ENCODE measurements at places on chromosomes 16 and 17.

DNA sequence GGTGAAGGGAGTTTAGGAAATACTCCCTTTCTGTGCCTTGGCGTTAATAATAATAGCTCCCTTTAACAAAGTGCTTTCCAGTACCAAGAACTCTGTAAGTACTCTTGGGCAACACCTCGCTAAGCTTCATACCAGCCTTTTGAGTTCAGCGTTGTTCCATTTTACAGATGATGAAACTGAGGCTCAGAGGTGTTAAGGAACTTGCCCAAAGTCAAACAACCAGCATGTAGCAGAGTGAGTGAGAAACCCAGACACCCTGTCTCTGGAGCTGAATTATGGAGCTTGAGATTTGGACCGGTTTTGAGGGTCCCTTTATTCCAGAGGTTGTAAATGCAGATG lies 607 bp downstream of the KATNIP start:
- H3K27ac ChIP-seq = peak overlapping the region; percentile 86
- peaks cover 32% of the 10 kb centered on the region for H3K4me1 ChIP-seq
- no peaks in the 10 kb centered on the region for H3K27me3 ChIP-seq
- no peaks in the 10 kb centered on the region for H3K36me3 ChIP-seq

- H3K27ac ChIP-seq = peak overlapping the region; percentile 71
- H3K36me3 ChIP-seq = no peaks in the 10 kb centered on the region
- peaks cover 29% of the 10 kb centered on the region for H3K4me1 ChIP-seq
- no peak for DNase-seq
- H3K4me3 ChIP-seq = peak overlapping the region; percentile 76
Measured at GRCh38 chr16:75262104-75262799, 10.8 kb upstream of the BCAR1 start.

DNA sequence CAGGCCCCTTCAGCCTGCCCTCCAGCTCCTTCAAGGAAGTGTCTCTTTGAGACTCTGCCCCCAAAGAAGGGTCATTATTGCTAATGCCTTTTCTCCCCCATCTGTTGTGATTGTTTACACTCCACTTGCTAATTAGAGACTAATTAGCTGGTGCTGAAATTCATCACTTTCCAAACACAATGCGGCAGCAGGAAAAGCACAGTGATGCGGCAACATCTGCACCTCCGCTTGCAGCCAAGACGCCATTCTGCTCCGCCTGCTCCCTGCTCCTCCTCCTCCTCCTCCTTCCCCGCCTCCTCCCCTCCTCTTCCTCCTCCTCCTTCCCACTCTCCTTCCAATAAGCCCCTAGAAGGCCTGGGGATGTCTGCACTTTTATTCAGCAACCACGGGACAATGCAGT lies 110.5 kb downstream of the SDK2 start:
- no peaks in the 10 kb centered on the region for H3K4me1 ChIP-seq
- no peak for DNase-seq
- no peaks in the 10 kb centered on the region for H3K27me3 ChIP-seq
- no peak overlapping the region for H3K4me3 ChIP-seq

DNA sequence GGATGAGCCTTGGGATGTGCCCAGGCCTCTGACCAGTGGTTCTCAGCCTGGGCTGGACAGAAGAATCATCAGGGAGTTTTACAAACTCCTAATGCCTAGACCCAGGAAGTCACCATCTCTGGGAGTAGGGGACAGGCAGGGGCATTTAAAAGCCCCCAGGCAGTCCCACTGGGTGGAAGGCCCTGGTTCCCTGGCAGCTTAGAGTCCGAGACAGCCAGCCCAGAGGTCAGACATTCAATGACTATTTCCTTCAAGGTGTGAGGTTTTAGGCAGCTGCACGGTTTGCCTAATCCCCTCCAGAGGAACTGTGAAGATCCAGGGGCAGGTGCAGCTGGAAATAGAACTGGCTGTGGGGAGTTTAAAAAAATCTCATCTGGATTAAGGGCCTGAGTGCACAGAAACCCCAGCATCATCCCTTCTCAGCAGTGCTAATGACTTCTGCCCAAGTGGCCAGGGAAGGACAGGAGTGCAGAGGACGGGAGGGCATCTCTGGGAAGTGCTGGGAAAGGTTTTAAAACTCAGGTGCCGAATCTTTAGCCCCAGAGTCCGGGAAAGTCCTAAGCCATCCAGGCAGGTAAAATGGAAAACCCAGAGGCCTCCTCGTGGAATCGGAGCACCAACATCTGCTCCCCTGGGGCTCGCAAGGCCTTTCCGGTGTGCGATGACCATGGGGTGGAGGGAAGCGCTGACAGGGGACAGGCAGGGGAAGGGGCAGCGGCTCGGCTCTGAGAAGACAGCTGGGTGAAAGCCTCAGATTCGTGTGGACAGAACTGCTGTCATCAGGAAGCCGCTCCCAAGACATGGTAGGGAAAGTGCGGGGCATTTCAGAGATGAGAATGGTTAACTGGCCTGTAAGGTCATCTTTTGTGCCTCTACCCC lies 1.5 kb upstream of the LGALS3BP start:
- H3K27ac ChIP-seq = no peak overlapping the region
- no peaks in the 10 kb centered on the region for H3K36me3 ChIP-seq
- H3K27me3 ChIP-seq = no peaks in the 10 kb centered on the region
- no peak overlapping the region for H3K4me3 ChIP-seq
- no peak for DNase-seq

- peak overlapping the region; percentile 48 for H3K27ac ChIP-seq
- H3K27me3 ChIP-seq = no peaks in the 10 kb centered on the region
- H3K4me1 ChIP-seq = peaks cover 46% of the 10 kb centered on the region
- no peaks in the 10 kb centered on the region for H3K36me3 ChIP-seq
- peak; percentile 68 for DNase-seq
Measured at GRCh38 chr16:73058616-73059409, 10.9 kb upstream of the ZFHX3 start.

DNA sequence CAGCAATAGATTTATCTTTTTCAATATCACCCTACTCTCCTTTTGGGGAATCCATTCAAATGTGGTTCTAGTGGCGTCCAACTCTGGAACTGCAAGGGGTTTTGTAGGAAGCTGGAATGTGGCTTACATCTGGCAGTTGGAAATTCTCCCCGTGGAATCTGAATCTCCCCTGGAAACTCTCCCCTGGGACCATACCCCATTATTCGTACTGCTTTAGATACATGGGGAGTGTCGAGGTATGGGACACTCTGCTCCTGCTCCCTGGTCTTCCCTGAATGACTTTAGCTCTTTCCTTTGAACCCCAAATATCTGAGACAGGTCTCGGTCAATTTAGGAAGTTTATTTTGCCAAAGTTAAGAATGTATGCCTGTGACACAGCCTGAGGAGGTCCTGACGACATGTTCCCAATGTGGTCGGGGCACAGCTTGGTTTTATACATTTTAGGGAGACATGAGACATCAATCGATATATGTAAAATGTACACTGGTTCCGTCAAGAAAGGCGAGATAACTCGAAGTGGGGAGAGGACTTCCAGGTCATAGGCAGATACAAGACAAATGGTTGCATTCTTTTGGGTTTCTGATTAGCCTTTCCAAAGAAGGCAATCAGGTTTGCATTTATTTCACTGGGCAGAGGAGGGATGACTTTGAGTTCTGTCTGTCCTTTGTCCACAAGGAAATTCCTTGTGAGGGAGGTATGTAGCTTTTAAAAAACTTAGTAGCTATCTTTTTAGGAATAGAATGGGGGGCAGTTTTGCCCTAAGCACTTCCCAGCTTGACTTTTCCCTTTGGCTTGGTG lies 89.1 kb upstream of the CORO6 start:
- peak overlapping the region; percentile 82 for H3K27ac ChIP-seq
- DNase-seq = no peak
- no peaks in the 10 kb centered on the region for H3K36me3 ChIP-seq
- H3K4me3 ChIP-seq = peak overlapping the region; percentile 32
- H3K4me1 ChIP-seq = peaks cover 35% of the 10 kb centered on the region

DNA sequence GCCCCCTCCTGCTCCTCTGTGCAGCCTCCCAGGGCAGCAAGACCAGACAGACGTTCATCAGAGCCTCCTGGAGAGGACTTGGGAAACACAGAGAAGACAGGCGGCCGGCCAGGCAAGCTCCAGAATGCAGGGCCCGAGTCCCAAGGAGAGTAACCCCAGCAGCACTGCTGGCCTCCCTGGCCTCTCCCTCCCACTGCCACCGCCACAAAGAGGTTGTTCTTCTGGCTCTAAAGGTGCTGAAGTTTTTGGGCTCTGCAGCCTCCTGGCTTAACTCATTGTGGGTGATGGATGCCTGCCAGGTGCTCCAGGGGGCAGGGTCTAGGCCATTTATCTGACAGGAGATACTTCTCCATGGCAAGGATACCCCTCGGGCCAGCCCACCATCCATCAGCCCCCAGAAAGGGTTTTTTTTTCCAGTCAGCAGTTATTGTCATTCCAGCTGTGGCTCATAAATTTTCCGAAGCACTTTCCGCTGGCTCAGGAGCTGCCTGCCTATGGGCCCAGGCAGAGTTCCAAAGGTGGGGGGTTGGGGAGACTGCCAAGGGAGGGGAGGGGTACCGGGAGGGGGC lies 32.0 kb upstream of the MRPS23 start:
- DNase-seq = no peak
- no peak overlapping the region for H3K4me3 ChIP-seq
- no peaks in the 10 kb centered on the region for H3K27me3 ChIP-seq

- DNase-seq = no peak
- peaks cover 5% of the 10 kb centered on the region for H3K27me3 ChIP-seq
- H3K4me3 ChIP-seq = no peak overlapping the region
- no peaks in the 10 kb centered on the region for H3K4me1 ChIP-seq
Measured at GRCh38 chr17:68850749-68851510, 104.3 kb downstream of the ABCA8 start.

- H3K4me1 ChIP-seq = no peaks in the 10 kb centered on the region
- DNase-seq = no peak
- H3K27me3 ChIP-seq = peaks cover 6% of the 10 kb centered on the region
- H3K36me3 ChIP-seq = no peaks in the 10 kb centered on the region
Measured at GRCh38 chr17:74340470-74341023, 14.5 kb downstream of the KIF19 start.

DNA sequence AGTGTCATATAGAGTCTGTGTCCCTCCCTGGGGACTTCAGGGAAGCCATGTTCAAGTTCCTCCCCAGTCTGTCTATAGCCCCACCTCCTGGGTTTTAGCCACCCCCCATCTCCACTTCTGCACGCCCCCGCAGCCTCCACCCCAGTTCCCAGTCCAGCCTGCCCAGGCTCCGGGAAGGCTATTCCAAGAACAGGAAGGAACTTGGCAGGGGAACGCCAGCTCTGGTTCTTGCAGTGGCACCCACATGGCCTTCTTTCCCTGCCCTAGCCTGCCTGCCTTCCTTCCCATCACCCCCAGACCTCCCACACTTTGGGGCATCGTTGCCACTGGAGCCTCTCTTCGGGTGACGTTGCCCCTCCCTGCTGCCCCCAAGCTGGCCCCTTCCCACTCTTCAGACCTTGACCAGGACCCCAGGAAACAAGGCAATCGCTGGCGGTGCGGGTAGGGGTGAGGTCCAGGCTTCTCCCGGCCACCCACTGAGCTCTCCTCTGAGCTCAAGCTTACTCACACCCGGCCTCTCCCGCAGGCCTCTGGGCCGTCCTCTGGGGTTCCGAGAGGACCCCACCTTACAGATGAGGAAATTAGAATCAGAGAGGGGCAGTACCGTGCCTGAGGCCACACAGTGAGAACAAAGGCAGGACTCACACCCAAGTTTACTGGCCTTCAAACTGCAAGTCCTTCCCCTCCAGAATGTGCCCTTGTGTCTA lies 9.2 kb upstream of the CES4A start:
- no peak overlapping the region for H3K27ac ChIP-seq
- peak; percentile 66 for DNase-seq
- H3K36me3 ChIP-seq = no peaks in the 10 kb centered on the region
- no peak overlapping the region for H3K4me3 ChIP-seq

DNA sequence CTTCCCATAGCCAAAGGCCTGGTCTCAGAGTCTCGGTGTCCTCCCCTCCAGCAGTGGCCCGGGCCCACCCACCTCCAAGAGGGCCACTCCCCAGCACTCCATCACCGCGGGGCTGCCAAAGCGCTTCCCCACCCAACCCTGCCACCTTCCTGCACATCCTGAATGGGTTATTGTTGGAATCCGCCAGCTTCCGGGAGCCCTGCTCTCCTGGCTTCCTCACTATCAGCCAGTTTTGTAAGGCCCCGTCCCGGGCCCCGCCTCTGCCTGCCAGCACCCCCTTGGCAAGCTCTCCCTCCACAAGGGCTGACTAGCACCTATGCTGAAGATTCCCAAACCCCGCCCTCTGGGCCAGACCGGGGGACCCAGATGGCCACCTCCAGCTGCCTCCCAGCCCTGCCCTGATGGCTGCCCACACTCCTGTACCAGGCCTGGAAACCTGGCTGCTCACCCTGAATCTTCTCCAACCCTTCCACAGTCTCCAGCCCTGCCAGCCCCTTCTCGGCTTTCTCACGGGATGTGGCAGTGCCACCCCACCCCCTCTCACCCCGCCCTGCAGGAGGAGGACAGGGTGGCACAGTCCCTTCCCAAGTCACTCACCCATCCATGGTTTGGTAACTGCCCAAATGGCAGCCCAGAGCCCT lies 14.4 kb downstream of the MYBBP1A start:
- H3K4me3 ChIP-seq = no peak overlapping the region
- H3K4me1 ChIP-seq = no peaks in the 10 kb centered on the region
- H3K27me3 ChIP-seq = no peaks in the 10 kb centered on the region
- no peak overlapping the region for H3K27ac ChIP-seq
- no peaks in the 10 kb centered on the region for H3K36me3 ChIP-seq

DNA sequence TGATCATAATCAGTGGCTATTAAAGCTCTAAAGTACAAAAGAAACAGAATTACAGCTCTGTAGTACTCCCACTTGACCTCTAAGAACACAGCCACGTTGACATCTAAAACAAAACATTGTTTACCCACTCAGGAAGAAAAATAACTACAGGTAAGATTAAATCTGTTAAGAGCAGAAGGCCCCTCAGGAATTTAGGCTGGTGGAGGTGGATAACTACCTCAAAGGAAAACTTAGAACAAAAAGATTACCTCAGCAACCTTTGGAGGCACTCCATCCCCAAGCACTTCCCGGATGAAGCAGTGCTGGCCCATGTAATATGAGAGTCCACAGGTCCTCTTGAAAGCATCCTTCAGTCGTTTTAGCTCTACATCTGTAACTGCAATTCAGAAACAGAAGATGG lies 46.7 kb downstream of the USP32 start:
- no peak overlapping the region for H3K4me3 ChIP-seq
- no peak overlapping the region for H3K27ac ChIP-seq
- DNase-seq = no peak
- H3K4me1 ChIP-seq = no peaks in the 10 kb centered on the region
- no peaks in the 10 kb centered on the region for H3K27me3 ChIP-seq
- H3K36me3 ChIP-seq = peaks cover 21% of the 10 kb centered on the region

GRCh38 chr17:46916211-46916610 lies 6.7 kb upstream of the GOSR2 start:
- DNase-seq = peak; percentile 31
- H3K36me3 ChIP-seq = no peaks in the 10 kb centered on the region
- H3K4me1 ChIP-seq = no peaks in the 10 kb centered on the region
- no peak overlapping the region for H3K4me3 ChIP-seq
- no peak overlapping the region for H3K27ac ChIP-seq
- H3K27me3 ChIP-seq = no peaks in the 10 kb centered on the region

GRCh38 chr16:78292844-78293380 lies 193.5 kb downstream of the WWOX start:
- no peaks in the 10 kb centered on the region for H3K4me1 ChIP-seq
- H3K36me3 ChIP-seq = no peaks in the 10 kb centered on the region
- H3K27me3 ChIP-seq = no peaks in the 10 kb centered on the region

- H3K4me3 ChIP-seq = no peak overlapping the region
- H3K27me3 ChIP-seq = no peaks in the 10 kb centered on the region
- H3K4me1 ChIP-seq = no peaks in the 10 kb centered on the region
- no peak overlapping the region for H3K27ac ChIP-seq
Measured at GRCh38 chr17:66684261-66684660, 150.7 kb upstream of the CACNG5 start.

GRCh38 chr17:1201132-1201702 lies 21.4 kb upstream of the ABR start:
- H3K27ac ChIP-seq = no peak overlapping the region
- no peak overlapping the region for H3K4me3 ChIP-seq
- no peaks in the 10 kb centered on the region for H3K27me3 ChIP-seq
- peaks cover 9% of the 10 kb centered on the region for H3K4me1 ChIP-seq
